ENCODE measurements at places on chromosomes 4 and X.

DNA sequence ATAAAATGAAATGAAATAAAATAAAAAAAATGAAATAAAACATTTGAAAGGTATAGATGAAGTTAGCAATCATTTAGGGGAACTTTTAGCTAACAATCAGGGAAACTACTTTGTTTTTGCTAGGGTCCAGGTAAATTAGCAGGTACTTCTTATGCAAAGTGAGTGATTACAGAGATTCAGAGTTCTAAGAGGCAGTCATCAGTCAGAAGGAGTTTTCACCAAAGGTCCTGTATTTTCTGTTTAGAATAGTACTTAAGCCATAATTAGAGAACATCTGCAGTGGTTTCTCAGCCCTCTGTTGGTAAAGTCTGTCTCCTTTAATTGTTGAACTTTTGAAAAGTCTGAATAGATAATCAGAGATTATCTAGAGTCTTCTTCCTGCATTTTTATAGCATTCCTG, 50.6 kb downstream of the STIM2 start:
- no peak for DNase-seq

DNA sequence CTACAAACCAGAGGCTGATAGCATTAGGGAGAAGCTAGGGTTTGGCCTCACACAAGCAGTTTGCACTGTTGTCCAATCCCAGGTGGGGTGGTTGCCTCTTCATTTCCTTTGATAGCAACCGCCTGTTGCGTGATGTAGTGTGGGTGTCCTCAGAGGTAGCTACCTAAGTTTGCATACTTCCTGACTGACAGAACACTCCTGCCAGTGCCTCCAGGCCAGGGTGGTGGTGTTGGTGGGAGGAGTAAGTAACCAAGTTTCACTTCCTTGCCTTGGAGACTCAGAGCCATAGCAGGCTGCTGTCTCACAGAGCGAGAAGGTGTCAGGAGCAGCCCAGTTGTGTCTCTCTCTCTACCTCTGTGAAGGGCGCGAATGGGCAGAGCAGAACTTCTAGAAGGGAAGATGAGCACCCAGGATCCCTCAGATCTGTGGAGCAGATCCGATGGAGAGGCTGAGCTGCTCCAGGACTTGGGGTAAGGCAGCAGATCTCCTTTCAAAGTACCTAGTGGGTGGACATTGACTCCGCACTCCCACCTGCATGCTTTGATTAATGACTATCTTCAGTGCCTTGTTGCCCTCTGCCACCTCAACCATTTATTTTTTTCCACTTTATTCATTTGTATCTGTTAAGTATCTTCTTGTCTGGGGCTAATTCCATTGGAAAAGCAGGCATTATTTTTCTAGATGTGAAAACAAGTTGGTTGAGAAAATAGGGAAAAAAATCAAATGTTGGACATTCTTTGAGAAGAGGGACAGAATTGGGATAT, at the start of gene DAPP1:
TSS of gene DAPP1 (plus strand) at position 283 of the 764 bp plus-strand sequence. CDS start at position 370, 87 bp downstream.
- no peak for DNase-seq

GRCh38 chrX:102042372-102043325, 82.8 kb upstream of the TCEAL2 start:
- DNase-seq, result peak; percentile 1

- no peak for DNase-seq
Measured at GRCh38 chrX:12314651-12315050, 176.4 kb downstream of the FRMPD4 start.

GRCh38 chr4:166277401-166277800, 404.4 kb downstream of the TLL1 start:
- no peak for DNase-seq

DNA sequence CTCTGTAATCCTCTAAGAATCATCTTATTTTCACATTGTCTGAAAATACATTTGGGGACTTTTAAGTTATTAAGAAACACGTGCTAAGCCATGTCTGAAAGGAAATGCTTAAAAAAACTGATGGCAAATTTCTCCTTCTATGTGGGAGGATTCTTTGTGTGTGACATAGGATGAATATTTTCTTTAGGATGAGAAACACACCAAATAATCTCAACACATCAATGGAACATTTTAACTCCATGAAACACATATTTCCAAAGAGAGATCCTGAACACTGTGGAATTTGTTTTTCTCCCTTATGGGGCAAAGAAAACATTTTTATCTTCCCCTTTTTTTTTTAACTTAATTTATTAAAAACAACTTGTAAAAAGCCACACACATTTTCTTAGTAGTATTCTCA, 153.8 kb upstream of the ANKRD50 start:
- no peak for DNase-seq

DNA sequence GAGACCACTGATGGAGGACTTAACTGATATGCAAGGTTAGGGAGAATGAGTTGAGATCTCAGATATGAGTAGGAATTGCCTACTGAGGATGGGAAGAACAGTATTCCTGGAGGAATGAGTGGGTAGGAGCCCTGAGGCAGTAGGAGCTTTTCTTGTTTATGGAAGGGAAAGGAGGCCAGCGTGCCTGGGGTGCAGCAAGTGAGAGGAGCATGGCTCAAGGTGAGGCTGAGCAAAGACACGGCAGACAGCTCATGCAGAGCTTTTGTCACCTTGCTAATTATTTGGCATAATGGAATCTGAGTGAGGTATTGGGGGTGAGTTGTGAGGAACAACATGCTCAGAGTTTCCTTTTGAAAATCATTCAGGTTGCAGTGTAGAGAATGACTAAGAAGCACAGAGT, 65.3 kb upstream of the IBSP start:
- no peak for DNase-seq

DNA sequence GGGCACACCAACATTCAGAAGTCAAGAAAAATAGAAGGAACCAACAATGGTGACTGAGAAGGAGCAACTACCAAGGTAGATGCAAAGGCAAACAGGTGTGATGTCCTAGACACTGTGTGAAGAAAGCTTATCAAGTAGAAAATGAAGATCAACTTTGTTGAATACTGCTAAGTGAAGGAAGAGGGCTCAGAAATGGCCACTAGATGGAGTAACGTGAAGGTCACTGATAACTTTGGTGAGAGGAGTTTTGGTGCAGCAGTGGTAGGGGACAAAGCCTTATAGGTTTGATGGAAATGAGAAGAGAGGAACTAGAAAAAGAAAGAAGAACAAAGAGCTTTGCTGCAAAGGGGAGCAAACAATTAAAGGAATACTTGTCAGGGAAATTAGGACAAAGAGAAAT, 23.5 kb downstream of the OTC start:
- no peak for DNase-seq

GRCh38 chr4:105807496-105807895, 87.8 kb upstream of the NPNT start:
- DNase-seq, result no peak

DNA sequence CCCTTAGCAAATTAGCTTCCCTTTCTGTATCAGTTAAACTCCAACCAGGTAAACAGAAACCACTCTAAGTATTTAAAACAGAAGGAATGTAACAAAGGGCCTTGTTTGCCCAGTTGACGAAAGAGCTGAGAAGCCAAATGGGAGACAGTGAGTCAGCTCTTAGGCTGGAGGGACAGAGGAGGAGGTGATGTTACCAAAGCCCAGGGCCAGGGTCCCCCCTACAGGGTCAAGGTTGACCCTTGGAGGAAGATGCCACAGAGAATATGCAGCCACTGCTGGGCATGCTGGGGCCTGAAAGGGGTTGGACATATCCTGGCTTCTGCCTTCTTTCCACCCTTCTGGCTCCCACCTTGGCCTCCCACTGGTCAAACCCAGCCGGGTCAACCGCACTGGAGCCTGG, 38.3 kb upstream of the LGI2 start:
- no peak for DNase-seq

- DNase-seq, result peak; percentile 74
Measured at GRCh38 chr4:1693131-1693896, 9.2 kb upstream of the FAM53A start.

GRCh38 chrX:46444011-46444410, 101.2 kb downstream of the ZNF674 start:
- peak; percentile 0 for DNase-seq

DNA sequence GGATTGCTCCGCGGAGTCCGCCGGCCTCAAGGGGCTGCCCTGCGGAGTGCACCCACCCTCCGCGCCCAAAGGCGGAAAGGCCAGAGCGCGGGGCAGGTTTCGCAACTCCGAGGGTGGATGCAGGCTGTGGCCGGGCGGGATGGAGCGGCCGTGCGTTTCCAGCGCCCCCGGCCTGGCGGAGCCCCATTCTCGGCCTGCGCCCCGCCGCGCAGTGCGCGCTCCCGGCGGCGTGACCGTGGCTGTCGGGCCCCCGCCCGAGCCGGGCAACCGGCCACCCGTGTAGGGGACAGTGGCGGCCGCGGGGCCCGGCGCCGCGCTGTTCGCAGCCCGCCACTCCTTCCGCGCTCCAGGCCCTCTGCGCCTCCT, 331 bp downstream of the SETD7 start:
- no peak for DNase-seq
